Stimulated activated CD8-positive, alpha-beta memory T cell treated with anti-CD3 and anti-CD28 coated beads, Interleukin-4, amount 100 ng/mL, for 4 hours (primary cell): ENCODE measurements at places on chromosomes 6 and 20.

DNA sequence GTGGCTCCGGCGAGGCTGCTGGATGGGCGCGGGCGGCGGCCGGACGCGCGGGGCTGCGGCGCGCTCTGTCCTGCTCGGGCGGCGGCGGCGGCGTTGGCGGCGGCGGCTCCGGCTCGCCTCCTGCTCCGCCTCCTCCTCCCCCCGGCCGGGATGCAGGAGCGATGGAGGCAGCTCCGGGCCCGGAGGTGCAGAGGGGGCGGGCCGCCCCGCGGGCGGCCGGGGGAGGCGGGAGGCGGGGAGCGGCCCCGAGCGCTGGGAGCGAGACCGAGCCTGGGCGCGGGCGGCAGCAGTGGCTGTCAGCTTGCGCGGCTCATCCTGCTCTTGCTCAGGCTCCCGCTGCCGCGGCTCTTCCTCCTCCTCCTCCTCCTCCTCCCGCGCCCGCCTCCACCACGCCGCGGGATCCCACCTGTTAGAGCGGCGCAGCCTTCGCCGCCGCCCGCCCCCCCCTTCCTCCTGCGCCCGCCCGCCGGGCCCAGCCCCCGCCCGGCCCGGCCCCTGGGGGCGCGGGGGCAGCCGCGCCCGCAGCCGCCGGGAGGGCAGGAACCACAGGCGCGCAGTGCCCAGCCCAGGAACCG lies at the start of gene NOL4L:
TSS of gene NOL4L (minus strand) at position 323 of the 575 bp plus-strand sequence. CDS start 443 bp downstream, outside the sequence.
- no peak for DNase-seq

DNA sequence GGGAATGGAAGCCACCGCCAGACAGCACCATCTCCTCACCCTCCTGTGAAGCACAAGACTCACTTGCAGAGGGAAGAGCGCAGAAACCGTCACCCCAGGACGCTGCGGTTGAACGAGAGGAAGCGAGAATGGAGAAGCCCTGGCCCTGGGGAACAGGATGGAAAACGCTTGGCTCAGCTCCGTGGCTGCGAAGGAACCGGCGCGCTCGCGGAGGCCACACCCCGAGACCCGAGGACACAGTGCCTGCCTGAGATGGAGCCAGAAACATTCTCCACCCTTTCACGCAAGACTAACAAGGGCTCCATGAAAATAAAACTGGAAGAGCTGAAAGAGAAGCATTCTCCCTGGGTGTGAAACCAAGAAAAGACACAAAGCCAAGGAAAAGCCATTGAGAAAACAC lies 25.3 kb upstream of the CHRNA4 start:
- no peak for DNase-seq

DNA sequence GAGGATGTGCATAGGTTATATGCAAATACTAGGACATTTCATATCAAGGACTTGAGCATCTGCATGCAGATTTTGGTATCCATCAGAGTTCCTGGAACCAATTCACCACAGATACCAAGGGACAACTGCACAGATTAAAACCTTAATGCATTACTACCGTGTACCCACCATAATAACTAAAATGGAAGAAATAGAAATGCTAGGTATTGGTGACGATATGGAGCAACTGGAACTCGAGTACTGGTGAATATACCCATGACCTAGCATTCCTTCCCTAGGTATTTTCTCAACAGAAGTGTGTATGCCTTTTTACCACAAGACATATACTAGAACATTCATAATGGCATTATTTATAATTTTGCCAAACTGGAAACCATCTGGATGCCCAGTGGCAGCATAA lies 18.5 kb downstream of the KCNS1 start:
- DNase-seq = no peak

DNA sequence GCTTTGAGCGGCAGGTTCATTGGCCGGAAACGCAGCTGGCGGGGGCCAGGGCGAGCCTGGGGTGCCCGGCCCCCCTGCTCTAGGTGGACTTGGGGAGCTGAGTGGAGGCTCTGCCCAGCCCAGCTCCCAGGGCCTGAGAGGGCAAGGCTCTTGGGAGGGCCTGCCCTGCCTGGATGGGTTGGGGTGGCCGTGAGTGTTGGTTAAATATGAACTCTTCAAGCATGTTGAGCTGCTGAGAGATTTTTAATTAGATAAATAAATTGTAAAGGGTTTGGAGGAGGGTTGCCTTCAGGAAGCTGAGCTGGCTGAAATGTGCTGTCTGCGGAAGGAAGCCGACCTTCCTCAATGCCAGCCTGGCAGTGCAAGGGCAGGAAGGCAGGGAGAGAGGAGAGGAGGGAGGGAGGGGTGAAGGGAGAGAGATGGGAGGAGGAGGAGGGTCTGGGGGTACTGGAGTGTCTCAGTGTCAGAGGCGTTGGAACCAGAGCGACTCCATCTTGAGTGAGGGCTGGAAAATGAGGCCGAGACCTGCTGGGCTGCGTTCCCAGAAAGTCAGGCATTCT lies 39.4 kb upstream of the PMEPA1 start:
- DNase-seq = no peak
